ENCODE measurements at places on chromosomes 1 and 21.

GRCh38 chr1:161884475-161884874 lies 118.4 kb downstream of the ATF6 start:
- DNase-seq: no peak

DNA sequence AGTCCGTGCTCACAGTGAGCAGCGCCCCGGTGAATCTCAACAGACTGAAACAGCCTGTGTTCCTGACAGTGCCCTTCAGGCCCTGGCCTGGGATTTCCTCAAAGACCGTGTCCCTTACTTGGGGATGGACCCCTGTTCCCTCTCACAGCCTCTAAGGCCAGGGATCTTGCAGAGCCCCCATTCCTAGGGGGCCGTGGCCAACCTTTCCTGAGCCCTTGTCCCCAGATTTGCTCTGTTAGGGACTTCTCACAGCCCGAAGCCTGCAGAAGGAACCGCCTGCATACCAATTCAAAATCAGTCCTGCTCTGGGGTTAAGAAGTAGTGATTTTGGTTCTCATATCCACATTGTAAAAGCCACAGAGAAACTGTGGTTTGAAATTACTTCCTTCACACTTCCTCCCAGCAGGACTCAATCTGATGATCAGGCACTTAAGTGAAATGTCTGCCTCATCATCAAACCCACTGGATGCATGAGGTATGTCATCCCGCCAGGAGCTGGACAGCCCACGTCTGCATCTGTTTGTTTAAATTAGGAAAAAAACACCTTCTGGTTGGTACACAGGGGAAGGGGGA lies 14.9 kb downstream of the ABCA4 start:
- peak; percentile 7 for DNase-seq

DNA sequence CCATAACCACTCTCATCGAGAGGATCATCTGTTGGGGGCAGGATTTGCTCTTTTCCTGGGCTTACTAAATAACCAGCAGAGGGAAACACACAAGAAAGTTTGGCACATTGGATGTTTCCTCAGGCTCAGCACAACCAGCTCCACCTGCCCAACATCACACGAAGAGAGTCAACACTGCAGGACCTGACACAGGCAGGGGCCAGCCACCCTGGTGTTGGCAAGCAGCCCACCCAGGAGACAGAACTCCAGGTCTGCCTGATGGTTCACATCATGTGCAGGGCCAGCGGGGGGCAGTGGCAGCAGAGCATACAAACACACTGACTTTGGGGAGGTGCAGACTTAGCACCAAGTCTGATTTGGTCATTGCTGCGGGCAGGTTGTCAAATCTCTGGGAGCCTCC lies 182.3 kb upstream of the GALNT2 start:
- no peak for DNase-seq

GRCh38 chr21:46622226-46622625 lies 13.2 kb upstream of the PRMT2 start:
- DNase-seq: no peak
